ENCODE measurements at places on chromosomes 5 and 9.

DNA sequence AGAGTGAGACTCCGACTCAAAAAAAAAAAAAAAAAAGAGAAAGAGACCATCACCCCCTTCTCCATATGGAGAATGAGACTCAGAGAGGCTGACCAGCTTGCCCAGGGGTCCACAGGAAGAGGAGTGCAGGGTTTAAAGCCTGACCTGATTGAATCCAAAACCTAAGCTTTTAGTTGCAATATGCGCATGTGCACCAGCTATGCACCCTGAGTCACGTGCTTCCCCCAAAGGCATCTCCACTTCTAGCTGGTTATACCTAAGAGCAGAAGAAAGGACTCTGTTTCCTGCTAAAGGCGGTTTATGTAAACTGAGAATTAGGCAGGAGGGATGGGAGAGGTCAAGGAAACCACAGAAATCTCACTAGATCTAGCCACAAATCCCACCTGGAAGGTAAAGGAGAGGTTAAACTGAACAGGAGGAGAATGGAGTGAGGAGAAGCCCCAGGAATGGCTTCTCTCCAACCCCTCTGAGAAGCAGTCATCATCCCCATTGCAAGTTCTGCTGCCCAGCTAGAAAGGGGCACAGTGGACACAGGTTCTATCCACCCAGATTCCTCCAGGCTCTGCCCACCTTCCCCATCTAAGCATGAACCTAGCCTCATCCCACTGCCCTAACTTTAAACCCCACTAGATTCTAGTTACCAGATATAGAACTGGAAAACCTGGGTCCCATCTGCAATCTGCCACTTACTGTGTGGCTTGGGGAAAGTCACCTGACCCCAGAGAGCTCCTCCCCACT, 171.3 kb downstream of the ACTL7B start:
- no peaks in the 10 kb centered on the region for H3K4me1 ChIP-seq
- H3K4me3 ChIP-seq, result no peak overlapping the region
- H3K36me3 ChIP-seq, result no peaks in the 10 kb centered on the region
- no peak for DNase-seq
- no peaks in the 10 kb centered on the region for H3K27me3 ChIP-seq

DNA sequence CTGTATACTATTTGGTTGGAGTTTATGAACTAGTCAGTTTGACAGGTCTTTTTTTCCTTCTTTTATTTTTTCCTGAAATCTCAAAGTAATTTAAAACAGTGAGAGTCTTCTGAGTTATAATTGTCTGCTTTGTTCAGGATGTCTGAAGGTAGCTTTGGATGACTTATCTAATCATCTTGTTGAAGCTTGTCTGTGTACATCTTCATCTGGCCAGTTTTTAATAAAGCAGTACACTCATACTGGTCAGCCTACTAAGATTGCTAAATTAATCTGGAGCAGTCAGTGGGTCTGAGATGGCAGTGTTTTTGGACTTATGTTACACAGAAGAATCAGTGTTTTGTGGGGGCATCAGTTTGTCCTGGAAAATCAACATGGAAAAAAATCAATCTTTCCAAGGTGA, 482.4 kb downstream of the CDH10 start:
- H3K27ac ChIP-seq, result no peak overlapping the region
- no peaks in the 10 kb centered on the region for H3K36me3 ChIP-seq
- no peaks in the 10 kb centered on the region for H3K4me1 ChIP-seq
- no peaks in the 10 kb centered on the region for H3K27me3 ChIP-seq

GRCh38 chr9:99167694-99168093, 54.0 kb downstream of the ALG2 start:
- no peak for DNase-seq
- no peaks in the 10 kb centered on the region for H3K36me3 ChIP-seq

DNA sequence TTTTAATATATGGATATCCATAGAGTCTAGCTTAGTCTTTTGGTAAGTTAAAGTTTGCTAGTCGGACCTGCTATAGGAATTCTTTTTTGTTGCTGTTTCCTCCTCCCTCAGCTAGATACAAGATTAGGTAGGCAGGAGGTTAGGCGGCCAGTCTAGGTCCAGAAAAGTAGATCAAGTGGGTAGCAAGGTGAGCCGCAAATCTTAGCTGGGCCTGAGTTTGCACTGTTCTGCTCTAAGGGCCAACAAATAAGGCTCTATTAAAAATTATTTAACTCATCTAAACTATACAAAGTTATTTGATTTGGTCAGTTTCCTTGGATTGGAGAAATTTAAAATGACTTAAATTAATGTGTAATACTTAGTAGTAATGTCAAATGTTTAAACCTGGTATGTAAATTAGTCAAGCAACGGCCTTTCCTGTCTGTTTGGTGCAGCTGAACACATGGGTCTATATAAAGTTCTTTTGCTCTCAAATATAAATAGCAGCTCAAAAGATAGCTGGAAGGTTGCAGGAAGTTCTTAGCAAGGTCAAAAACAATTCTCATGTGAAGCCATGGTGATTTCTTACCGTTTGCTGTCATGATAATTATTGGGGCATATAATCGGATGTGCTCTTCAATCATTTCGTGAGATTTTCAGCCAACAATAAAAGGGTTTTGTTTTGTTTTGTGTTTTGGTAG, 72.0 kb downstream of the PRKACG start:
- no peak overlapping the region for H3K27ac ChIP-seq
- no peaks in the 10 kb centered on the region for H3K4me1 ChIP-seq
- no peak for DNase-seq
- H3K4me3 ChIP-seq, result no peak overlapping the region

GRCh38 chr5:180975338-180975737, 13.3 kb upstream of the BTNL3 start:
- no peak for DNase-seq
- no peaks in the 10 kb centered on the region for H3K4me1 ChIP-seq
- no peaks in the 10 kb centered on the region for H3K36me3 ChIP-seq
- H3K27me3 ChIP-seq, result no peaks in the 10 kb centered on the region

- H3K36me3 ChIP-seq, result no peaks in the 10 kb centered on the region
- no peak for DNase-seq
- no peaks in the 10 kb centered on the region for H3K27me3 ChIP-seq
- H3K4me3 ChIP-seq, result no peak overlapping the region
Observed at GRCh38 chr5:112551419-112552032, 132.4 kb upstream of the EPB41L4A start.

Data from thoracic aorta (tissue), 2 donors.